Omental fat pad (tissue), 4 donors: ENCODE measurements at places on chromosomes 3 and 15. TPM values are rescaled to one million over a fixed set of nuclear protein-coding genes. Genes with fewer than 3 reads are reported as not detected.

DNA sequence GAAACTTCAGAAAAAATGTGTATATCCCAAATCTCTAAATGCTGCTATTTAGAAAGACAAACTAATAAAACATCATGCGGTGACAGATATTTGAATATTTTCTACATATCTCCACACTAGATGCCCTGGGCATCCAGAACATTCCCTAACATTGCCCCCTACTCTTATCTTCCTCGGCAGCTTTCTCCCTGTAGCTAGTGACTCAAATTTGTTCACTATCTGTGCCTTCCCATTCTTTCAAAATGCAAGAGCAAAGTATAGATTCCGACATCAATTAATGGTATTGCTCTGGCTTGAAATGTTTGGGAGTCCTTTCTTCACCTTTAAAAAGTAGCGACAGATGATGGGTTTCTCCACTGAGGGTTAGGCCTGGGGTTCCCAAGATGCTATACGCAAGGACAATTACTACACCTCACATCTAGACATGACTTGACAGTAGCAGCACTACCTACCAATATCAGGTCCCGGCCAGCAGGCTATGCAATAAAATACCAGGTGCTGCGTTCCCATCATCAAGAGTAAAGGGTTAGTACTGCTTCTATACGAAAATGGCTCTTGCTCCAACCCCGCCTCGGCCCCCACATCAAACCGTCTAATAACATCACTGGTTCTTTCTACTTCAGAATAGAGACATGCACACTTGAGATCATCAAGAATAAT, 631 bp downstream of the UBR1 start:
- DNase-seq = peak; percentile 27

DNA sequence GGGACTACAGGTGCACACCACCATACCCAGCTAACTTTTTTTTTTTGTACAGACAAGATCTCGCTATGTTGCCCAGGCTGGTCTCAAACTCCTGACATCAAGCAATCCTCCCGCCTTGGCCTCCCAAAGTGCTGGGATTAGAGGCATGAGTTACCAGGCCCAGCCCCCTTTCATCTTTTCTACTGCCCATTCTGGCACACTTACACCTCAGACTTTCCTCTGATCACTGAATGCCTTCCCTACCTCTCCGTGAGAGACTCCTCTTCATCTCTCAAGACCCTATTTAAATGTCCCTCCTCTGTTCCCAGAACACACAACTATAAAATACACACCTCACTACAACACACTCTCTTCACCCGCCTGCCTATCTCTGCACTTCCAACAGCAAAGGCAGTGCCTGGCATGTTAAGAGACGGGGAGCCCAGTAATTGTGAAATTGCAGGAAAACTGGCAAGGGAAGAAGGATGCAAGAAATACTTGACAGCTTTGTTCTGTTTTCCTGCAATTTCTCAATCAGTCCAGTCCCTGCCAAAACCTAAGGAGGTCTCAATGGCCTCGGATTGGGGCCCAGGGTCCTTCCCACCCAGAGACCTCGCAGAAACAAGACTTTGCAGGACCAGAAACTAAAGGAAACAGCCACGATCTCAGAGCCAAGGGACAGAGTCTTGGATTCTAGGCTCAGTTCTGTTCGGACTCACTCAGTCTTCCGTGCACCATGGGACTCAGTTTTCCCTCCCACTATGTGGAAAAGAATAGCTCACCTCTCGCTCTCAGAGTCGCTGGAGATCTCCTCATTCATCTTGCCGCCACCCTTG, 849 bp downstream of the RRP9 start:
- DNase-seq = peak; percentile 20

DNA sequence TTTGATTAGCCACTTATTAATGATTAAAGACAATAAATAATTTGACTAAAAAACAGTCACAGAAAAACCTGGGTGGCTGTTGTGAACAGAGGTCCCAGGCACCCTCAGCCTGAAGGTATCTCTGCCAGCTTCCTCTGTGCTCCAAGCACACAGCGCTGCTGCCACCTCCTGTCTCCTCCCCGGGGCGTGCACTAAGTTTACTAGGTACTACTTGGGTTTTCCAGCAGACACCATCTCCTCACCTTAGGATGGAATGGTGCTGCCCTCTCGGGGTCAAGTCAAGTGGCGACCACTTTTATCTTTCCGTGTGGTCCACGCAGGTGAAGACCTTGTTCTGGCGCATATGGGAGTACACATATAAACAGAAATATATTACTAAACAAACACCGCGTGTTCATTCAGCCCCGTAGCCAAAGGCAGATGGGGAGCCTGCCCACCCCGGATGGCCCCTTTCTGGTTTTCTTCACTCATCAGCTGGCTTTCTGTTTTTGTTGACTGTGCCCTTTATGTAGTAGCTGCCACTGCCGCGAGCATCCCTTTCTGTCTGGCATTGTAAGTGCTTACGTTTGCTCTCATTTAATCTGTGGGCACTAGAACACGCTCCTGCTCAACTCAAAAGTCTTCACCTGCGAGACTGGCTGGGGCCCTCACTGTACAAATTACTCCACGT, 128.0 kb downstream of the LRIG1 start:
- no peak for DNase-seq

DNA sequence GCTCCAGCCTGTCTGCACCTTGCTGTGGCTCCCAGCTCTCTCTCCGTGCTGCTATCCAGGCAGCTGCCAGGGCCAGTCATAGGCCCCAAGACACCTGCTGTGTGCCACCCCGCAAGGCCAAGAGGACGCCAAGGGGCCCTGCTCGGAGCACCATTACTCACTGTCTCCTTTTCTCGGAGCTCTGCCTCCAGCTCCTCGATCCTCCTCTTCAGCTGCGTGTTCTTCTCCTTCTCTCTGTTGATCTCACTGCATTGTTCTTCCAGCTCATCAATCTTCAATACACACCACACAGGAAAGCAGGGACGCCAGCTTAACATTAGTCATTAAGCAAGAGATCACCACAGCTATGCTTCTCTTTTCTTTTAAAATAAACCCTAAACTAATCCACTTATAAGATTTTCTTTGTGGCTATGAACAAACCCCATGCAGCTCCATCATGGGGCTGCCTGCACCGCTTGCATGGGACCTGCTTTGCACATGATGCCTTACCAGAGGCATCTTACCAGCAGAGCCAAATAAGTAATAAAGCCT, 42.6 kb downstream of the WHAMM start:
- DNase-seq = no peak

B3GNT5 gene
- 42.0 TPM for total RNA-seq

DNA sequence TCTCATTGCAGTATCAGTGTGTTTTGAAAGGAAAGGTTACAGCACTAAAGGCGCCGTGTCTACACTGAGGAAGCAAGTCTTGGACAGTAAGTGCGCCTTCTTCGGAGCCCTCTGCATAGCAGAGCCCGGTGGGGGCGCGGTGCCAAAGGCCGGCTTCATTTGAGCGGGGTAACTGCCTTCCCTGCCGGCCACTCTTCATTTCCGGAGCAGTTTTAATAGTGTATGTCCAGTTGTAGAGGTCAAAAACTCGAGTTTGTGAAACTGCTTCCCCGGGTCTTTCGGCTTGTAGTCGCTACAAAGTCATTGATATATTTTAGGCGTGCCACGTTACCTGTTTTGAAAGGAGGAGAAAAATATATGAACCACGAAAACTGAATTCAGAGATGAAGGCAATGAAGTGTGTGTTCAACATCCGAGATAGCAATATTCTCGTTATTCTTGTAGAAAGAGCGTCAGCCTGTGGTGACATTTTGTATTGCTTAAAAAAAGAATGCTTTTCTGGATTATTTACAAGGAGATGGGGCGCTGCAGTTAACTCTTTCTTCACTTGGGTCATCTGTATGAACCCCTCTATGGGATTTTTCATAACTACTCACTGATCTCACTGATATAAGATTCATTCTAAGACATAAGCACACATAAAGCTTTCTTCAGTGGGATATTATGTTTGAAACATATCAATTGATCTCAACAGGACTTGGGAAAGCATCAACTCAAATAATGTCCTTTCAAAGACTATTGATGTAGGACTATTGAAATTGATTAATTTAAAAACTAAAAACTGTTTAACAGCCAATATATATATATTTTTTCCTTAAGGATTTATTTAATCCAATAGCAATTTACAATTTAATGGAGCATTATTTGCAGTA, 3.0 kb downstream of the ALCAM start:
- peak; percentile 57 for DNase-seq

GRCh38 chr3:119625451-119626153, 27.9 kb downstream of the PLA1A start:
- no peak for DNase-seq

DNA sequence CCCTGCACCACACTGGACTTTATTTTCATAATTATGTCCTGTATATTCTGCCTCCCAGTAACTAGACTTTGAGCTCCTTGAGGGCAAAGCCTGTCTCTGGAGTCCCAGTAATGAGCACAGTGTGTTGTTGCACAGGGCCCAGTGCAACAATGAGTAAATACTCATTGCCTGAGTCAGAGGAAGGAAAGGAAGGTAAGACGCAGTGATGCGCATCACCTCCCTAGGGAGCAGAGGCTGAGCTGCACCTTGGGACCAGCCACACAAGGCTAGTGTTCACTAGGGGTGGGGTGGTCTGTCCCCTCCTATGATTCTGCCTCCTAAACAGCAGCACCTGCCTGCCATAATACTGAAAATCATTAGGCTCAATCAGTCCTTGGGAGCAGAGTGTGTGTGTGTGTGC, 86.6 kb upstream of the ADAMTSL3 start:
- DNase-seq = no peak
